Foreskin keratinocyte (primary cell): ENCODE measurements at places on chromosomes 2 and 18.

DNA sequence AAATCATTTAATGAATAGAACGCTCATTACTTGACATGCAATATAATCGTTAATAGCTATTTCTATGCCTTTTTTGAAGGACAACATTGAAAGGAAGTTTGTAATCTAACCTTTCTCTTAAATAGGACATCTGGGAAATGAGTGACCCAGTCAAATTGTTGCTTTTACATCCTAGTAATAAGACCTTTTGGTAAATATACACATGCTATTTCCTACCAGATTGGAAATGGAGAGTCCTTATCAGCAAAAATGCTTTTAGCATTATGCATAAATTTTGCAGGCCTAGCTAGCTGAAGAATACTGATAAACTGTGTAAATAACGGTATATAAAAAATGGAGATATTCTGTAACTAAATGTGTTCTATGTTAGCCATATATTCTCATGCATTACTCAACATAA, 567.3 kb upstream of the DSEL start:
- no peak for DNase-seq

GRCh38 chr2:101985793-101986164, 6.0 kb upstream of the IL1R2 start:
- no peak for DNase-seq

DNA sequence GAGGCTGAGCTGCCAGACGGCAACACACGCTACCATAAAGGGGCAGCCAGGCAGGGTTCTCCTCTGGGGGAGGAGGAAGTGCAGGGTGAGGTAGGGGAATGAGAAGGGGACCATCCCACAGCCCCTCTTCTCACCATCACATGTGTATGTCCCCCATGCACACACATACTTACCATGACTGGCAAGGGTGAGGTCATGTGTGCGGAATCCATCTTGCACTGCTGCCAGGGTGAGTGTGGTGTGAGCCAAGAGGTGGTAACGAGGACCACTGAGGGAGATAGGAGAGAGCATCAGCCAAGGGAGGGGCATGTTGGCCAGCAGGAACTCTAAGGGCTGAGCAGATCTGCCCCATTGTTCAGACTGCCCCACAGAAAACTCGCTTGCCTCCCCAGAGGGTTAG, 7.1 kb downstream of the WDR54 start:
- no peak for DNase-seq

- DNase-seq: no peak
These were observed 72.7 kb downstream of the LAMA3 start for GRCh38 chr18:23761941-23762340.

GRCh38 chr2:120777787-120778186, 42.1 kb downstream of the GLI2 start:
- no peak for DNase-seq

DNA sequence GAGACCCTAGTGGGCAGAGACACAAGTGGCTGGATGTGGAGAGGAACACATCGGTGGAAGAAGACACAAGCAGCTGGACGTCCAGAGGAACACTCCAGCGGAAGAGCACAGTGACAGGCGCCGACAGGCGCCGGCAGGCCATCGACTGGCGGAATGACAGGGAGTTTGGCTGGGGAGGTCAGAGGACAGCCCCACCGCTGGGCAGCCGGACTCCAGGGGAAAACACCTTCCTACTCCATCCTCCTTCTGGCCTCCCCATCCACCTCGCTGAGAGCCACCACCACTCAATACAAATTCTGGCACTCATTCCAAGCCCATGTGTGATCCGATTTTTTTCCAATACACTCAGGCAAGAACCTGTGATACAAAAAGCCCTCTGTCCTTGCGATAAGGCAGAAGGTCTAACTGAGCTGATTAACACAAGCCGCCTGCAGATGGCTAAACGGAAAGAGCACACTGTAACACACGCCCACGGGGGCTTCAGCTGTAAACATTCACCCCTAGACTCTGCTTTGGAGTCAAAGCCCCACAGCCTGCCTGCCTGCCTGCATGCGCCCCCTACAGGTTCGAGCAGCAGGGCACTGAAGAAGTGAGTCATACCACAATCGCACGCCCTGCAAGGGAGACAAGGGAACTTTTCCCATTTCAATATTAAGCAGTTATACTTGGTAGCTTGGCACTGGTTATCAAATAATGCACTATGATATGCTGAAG, 50.2 kb upstream of the LRP1B start:
- no peak for DNase-seq

- no peak for DNase-seq
These were observed 92.1 kb upstream of the EFEMP1 start for GRCh38 chr2:56015711-56016115.
